Stimulated activated CD4-positive, alpha-beta T cell treated with anti-CD3 and anti-CD28 coated beads, Interleukin-15, amount 100 ng/mL, for 1 hour (primary cell): ENCODE measurements at places on chromosomes 3 and 15.
A peak's percentile ranks its signal among the peaks of the same experiment; 100 is the strongest.

GRCh38 chr3:189267981-189268613 is 96.3 kb downstream of the TPRG1 start:
- no peak for DNase-seq

DNA sequence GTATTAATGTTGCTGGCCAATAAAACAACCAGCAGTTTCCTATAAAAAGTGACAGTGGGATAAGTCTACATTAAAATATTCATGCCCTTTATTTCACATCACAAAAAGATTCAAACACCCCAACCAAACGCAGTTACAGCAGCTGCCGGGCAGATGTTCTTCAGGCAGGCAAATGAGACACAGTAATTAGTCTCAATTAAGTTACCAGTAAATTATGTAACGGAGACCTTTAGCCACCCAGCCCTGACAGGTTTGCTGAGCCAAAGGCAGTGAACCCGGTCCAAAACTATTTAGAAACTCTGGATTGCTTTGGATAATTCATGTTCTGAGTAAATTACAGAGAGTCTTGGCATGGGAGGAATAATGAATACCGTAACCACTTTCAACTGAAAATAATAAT is 289.2 kb upstream of the LYSMD4 start:
- no peak for DNase-seq

DNA sequence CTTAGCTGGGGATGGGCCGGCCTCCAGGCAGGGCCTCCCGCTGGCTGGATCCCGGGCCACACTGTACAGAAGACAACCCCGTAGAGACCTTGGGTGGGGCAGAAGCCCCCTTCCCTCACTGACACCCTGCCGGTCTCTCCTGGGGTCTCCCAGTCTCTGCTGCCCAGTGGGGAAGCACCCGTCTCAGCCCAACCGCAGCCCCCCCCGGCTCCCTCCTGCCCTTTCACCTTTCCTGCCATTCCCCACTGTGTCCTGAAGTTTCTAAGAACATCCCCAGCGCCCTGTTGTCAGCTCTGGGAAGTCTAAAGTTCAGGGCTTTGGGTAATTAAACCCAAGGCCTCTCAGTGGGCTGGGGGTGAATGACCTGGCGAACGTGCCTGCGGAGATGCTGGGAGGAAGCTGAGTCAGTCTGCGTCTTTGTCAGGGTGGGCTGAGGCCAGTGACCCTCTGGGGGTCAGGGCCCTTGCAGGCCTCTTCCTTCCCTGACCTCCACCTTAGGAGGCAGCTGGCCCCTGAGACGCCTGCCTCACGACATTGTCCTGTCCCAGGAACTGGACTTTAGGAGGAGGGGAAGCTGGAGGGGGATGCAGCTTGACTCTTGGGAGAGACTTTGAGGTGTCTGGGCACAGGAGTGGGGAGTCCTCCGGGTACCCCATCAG is 1.4 kb upstream of the SLC51A start:
- DNase-seq, result no peak

DNA sequence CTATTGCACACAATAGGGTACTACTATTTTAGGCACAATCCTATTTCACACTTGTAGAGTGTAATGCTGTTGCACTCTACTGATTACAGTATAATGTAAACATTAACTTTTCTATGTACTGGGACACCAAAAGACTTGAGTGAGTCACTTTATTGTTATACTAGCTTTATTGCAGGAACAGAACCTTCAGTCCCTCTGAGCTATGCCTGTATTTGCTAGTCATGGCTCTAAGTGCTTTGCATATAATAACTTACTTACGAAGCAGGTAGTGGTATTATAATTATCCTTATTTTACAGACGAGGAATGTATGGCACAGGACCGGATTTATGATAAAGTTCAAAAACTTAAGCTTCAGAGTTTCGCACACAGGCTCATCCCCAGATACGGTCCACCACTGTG is 106.6 kb upstream of the SLC6A6 start:
- no peak for DNase-seq

DNA sequence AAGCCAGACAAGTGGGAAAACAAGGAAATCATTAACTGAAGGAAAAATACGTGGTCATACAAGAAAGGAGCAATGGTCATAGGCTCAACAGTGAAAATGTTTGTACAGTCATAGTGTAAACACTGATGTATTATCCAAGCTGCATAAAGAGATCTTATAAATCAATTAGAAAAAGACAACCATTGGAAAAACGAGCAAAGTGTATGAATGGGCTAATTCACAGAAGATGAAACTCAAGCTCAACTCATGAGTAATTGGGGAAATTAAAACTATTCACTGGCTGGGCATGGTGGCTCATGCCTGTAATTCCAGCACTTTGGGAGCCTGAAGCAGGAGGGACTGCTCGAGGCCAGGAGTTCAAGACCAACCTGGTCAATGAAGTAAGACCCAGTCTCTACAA is 6.4 kb upstream of the IGF2BP2 start:
- no peak for DNase-seq

DNA sequence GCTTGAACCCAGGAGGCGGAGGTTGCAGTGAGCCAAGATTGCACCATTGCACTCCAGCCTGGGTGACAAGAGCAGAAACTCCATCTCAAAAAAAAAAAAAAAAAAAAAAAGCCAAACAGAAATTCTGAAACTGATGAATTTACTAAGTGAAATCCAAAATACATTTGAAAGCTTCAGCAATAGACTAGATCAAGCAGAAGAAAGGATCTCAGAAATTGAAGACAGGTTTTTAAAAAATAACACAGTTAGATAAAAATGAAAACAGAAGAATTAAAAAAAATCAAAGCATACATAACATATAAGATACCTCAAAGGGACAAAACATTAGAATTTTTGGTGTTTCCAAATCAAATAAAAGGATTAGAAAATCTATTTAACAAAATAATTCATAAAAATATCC is 114.4 kb downstream of the TP63 start:
- DNase-seq, result no peak

DNA sequence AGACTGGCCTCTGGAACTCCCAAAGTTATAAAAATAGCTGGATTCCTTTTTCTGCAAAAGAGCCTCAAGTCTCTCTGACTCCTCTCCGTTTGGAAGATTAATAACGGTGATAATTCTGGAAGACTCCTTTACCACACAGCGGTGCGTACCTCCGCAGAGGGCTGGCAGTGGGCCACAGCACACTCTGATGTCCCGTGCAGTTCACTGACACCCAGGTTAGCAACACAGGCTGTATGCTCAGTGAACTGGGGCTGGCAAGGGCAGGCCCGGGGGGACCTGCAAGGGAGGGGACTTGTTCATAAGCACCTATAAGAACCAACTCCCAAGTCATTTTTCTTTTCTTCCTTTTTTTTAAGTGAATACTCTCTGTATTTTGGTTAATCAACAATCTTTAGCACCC is 120.3 kb upstream of the TJP1 start:
- no peak for DNase-seq

- DNase-seq, result peak; percentile 84
Measured at GRCh38 chr3:128993461-128994172, at the start of gene CFAP92. Gene CFAP92 (minus strand): TSS chr3:128994076. CDS start chr3:128993304, 772 bp downstream.

DNA sequence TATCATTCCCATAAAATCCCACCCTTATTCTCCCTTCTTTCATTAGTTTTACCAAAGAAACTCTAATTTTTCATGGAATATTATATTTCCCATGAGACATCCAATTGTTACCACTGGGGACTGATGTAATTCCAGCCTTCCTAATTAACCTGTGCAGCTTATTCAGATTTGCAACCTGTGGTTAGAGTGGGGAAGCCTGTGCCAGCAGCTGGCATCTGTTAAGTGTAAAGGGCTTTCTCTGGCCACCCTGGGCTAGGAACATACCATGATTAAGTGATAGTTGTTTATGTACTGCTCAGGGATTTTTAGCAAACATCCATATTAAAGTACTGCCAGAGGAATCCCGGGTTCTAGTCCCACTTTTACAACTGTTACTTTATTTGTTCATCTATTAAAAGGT is 78.2 kb downstream of the TPRG1 start:
- DNase-seq, result no peak

- no peak for DNase-seq
Measured at GRCh38 chr15:63462088-63462487, 42.3 kb upstream of the USP3 start.

DNA sequence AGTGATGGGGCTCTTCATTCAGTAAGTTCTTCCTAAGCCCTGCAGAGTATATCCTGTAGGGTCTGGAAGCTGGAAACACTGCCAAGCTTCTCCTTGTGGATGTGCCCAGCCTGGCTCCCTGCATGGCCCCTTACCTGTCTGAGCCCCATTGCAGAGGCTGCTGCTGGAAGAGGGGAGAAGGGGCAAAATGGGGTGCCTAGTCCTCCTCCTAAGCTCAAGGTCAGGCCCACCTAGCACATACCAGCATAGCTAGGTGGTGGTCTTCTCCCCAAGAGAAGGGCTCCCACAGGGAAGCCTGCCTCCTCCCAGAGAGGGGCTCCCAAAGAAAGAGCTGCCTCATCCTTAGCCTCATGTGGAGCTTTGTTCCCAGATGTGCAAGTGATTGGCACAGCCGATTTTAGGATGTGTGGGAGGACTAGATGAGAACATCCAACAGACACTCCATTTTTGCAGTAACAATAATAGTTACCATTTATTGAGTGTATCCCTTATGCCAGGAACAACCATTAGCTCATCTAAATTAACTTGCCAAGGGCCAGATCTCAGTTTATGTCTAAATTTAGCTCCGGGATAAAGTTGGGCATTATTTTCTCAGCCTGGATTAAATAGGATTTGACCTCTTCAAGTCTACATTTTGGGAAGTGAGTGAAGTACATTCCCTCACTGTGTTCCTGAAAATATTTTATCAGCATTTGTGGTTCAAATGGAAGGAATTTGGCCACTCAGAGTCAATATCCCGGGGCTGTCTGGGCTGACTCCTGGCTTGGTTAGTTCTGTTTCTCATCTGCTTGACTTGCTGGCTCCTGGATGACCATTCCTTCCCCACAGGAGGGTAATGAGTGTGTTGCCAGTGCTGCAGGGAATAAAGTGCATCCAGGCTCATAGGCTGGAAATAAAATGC is 291.1 kb upstream of the ROPN1 start:
- no peak for DNase-seq

- no peak for DNase-seq
Measured at GRCh38 chr3:149593418-149594160, 64.2 kb downstream of the WWTR1 start.

- DNase-seq, result no peak
Measured at GRCh38 chr15:100160953-100161352, 180.8 kb downstream of the ADAMTS17 start.

DNA sequence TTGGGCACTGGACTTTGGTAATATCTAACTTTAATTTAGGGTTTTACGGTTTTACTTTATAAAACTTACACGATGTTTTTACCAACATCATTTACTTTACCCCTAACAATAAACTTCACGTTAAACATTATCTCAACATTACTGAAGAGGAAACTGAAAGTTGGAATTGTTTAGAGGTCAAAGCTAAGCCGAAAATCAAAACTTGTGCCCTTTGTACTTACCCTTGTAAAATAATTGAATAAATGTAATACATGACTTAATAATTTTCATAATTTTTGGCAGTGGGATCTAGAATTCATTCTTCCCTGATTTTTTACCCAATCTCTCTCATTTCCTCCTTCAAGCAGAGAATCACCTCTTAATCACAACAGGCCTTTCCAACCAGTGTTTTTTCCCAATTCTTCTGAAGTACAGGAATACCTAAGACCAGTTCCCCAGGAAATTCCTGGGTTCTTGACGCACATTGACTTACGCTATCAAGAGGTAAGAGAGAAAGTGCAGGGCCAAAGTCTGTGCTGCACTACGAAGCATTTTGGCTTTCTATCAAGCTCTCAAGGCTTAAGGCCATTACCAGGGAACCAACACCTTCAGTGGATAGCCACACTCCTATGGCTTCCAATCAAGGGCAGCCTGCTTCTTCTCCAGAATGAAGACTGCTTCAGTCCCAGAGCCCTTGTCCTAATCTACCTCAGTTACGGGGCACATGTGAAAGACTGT is 11.9 kb upstream of the SEMA6D start:
- no peak for DNase-seq

DNA sequence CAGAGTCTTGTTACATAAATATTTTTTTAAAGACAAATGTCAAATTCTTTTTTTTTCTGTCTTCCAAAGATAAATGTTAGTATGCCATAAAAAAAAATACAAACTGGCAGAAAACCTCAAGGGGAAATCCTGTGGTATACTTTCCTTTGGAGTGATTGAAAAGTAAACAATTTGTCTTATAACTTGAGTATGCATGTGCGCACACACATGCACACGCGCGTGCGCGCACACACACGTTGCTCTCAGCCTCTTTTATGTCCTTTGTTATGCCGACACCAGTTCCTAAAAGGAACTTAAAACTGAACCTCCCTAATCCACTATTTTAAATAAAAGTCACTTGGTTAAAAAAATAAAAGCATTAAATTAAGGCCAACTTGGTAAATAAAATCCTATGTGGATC is 58.1 kb downstream of the TGFBR2 start:
- DNase-seq, result no peak

GRCh38 chr3:9130345-9131305 is 118.8 kb downstream of the SRGAP3 start:
- no peak for DNase-seq

DNA sequence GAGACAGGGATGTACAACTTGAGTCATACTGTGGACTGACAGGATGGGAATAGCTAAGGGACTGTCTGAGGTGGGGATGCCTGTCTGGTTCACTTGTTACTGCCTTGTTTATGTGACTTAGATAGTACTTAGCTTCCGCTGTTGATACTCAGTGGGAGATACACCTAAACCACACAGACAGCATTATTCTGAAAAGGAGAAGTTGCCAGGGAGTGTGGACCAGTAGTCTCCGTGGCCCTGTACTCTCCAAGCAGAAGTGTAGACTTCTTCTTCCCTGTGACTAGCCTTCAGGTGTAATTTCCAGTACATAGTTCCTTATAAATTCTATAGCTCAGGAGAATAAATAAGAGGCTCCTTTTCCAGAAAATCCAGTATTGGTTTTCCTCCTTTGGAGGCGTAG is 5.1 kb downstream of the HIGD2B start:
- DNase-seq, result no peak

DNA sequence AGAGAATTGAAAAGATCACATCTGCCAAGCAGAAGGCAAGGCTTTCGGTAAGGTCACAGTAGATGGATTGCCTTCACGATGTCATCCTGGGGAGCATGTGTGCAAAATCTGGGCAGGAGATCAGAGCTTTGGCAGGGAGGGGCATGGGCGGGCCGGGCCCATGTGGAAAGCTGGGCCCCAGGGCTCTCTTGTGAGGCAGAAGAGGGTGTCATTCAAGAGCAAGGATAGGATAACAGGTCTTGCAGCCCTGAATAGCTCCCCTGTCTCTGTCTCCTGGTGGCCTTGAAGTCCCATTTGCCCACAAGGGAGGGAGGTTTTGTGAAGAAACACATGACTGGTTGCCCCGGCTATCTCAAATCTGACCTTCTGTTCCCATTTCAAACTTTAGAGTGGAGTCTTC is 172.0 kb downstream of the OPA1 start:
- DNase-seq, result no peak

- DNase-seq, result no peak
Measured at GRCh38 chr15:95446854-95447253, 883.6 kb upstream of the NR2F2 start.

DNA sequence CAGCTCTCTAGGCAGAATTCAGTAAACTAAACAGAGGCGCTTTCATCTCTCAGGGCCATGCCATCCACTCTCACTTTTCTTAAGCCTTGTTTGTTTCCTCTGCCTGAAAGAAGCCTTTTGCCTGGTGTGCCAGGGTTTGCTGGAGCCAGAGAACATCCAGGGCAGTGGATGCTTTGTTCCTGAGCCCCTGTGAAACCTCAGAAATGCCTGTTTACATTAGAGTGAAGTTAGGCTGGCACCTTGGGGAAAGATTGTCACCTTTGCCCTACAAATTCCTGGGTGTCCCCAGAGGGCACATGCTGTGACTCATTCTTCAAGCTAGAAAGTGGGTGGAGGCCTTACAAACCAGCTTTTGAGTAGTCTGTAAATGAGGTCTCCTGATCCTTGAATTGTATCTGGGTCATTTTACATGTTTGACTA is 10.7 kb upstream of the TRAK1 start:
- DNase-seq, result no peak
